Muscle of arm (tissue), 14 donors: ENCODE measurements at places on chromosomes 7 and 10. TPM values are rescaled to one million over a fixed set of nuclear protein-coding genes. Genes with fewer than 3 reads are reported as not detected.

DNA sequence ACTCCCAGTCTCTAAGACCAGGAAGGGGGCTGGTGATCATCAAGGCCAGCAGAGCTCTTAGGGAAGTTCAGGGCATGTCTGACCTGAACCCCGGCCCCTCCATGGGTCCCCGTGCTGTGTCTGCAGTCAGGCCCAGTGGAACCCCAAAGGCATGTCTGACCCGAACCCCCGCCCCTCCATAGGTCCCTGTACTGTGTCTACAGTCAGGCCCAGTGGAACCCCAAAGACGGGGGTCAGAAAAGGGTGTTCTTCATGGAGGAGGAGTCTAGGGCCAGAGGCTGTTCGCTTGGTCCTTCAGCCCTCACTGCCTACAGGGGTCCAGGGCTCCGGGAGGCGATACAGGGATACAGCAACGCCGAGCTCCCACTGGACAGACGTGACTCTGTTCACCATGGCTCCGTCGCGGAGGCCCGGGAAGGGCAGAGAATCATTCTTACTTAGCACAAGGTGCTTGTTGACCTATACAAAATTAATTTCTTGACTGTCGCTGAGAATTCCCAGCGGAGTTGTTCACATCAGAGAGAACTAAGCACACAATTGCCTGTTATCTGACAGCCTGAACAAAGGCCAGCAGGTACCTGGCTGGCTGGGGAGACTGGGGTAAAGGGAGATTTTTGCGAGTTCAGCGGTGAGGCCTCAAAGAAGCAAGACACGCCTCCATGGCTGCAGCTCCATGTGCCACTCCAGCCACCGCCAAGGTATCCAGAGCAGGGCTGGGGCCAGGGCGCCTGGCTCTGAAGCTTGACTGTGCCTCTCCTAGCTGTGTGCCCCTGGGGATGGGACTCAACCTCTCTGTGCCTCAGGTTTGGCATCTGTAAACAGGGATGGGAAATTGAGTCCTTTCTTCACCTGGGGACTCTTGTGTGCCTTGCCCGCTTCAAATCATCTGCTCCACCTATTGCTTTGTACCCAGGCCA lies 26.8 kb downstream of the EN2 start:
- no peak for DNase-seq

DNA sequence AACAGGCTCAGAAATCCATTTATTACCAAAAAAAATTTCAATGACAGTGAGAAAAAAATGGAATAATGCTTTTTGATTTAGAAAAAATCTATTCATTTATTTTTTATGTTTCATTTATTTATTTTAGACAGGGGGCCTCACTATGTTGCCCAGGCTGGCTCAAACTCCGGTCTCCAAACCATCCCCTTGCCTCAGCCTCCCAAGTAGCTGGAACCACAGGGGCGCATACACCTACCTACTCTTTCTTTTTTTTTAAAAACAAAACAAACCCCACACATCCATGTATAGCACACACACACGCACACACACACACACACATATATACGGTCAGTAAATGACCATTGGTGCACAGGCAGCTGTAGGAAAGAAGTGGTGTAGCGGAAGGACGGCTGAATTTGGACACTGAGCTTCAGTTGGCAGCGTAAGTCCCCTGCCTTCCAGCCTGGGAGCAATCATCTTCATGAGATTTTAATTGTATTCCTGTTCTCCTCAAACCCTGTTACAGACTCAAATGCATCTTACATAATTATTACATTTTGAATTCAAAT lies 28.8 kb downstream of the ARL4A start:
- no peak for DNase-seq

- DNase-seq, result no peak
Observed at GRCh38 chr7:40219917-40220316, 85.1 kb downstream of the SUGCT start.

DNA sequence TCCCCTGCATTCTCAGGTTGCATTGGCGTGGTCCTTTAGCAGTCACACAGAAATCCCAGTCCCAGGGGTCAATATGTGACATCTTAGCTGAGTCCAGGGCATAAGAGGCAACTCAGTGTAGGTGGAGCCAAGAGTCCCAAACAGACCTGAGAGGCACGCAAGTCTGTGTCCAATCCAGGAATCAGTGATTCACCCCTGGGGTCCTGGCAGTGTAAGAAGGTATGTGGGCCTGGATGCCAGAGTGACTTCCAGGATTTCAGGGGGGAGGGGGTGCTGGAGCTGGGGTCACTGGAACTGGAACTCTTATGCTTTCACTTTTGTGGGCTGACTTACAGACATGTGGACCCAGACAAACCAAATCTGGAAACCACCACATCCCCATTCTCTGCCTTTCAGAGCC lies 26.8 kb downstream of the FRMPD2 start:
- no peak for DNase-seq

GRCh38 chr7:73909996-73910395 lies 49.0 kb downstream of the TMEM270 start:
- DNase-seq, result no peak

GRCh38 chr7:36614959-36615358 lies 109.3 kb downstream of the AOAH start:
- DNase-seq, result no peak

DNA sequence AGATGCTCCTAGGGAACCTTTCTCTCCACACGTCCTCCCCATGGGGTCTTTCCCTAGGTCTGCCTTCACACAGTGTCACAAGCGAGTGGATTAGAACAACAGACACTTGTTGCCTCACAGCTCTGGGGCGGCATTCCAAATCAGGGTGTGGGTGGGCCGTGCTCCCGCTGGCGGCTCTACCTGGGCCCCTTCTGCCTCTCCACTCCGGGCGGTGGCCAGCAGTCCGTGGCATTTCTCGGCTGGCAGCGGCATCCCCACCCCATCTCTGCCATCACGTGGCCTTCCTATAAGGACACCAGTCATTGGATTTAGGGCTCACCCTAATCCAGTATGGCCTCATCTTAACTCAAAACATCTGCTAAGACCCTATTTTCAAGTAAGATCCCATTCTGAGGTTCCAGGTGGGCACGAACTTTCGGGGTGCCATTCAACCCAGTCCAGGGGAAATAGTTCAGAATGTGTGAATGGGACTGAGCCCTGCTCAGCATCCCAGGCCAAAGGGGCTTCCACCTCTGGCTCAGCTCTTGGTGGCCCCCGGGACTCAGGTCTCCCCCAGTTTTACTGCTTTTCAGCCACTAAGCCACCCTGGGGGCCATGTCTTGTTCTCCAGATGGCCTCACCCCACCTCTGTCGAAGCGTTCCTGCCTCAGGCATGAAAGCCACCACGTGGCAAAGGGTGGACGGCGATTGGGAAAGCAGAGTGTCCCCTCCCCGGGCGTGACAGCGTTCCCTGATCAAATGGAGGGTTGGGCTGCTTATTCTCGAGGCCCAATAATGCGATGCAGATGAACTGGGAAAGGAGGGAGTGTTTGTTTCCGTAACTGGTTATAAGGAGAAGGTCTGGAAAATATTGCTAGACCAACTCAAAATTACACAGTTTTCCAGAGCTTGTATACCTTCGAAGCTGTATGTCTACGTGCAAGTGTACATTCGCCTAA lies 350.0 kb downstream of the GLRX3 start:
- no peak for DNase-seq

GRCh38 chr7:156778201-156778600 lies 114.8 kb downstream of the LMBR1 start:
- no peak for DNase-seq

GRCh38 chr7:44145969-44146911 lies 5.1 kb upstream of the MYL7 start:
- peak; percentile 57 for DNase-seq

- no peak for DNase-seq
Observed at GRCh38 chr7:70738151-70738885, 393.6 kb upstream of the GALNT17 start.

DNA sequence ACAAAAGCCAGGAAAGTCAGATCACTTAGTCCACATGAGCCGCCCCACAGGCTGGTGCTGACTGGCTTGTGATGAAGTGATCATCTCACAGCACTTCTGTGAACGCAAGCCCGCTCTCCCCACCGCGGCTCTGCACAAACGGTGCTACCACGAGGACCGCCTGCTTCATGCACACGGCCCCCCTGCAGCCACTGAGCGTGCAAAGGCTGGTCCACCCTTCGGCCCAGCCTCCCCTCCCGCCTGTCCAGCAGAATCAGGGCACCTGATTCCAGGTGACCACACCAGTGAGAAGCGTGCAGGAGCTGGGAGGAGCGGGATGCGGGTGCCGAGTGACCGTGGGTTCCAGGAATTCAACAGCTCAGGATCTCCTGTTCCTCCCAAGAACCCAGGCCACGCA lies 32.2 kb downstream of the MAD1L1 start:
- DNase-seq, result no peak

GRCh38 chr7:37281368-37282092 lies 167.1 kb downstream of the ELMO1 start:
- no peak for DNase-seq

GRCh38 chr7:15855525-15856109 lies 169.1 kb upstream of the MEOX2 start:
- no peak for DNase-seq

DNA sequence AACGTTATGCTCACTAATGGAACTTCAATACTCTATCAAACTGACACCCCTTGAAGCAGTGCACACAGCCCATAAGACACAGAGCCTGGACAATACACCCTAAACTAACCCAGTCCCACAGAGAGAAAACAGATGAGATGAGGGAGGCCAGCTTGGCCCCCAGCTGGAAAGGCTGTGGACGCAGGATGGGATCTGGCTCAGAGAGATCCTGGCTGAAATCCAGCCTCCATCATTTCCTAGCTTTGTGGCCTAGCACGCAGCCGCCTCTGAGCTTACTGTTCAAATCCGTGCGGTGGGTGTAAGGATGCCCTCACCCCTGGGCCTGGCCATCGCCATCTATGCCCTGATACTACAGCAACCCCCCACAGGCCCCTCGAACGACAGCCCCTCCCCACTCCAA lies 32.7 kb downstream of the SNX8 start:
- DNase-seq, result peak; percentile 84

GRCh38 chr7:127107601-127108007 lies 145.1 kb downstream of the GRM8 start:
- peak; percentile 59 for DNase-seq

- no peak for DNase-seq
Observed at GRCh38 chr7:55440040-55440690, 75.0 kb downstream of the LANCL2 start.

DNA sequence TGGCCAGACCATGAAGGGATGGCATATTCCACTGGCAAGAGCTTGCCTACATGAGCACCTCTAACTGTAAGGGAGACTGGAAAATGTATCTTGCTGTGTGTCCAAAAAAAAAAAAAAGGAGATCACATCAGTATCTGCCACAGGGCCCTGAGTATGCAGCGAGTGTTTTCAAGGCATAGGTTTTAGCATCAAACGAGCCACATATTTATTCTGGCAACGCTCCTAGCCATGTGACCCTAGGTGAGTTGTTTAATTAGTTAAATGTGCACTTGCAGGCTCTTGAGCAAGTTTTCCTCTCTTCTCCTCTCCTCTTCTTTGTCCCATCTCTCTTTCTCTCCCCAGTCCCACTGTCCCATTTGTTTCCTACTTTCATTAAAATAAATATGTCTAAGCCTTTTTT lies 428.7 kb upstream of the AKR1E2 start:
- no peak for DNase-seq

- DNase-seq, result no peak
Observed at GRCh38 chr10:86547296-86547695, 25.7 kb upstream of the WAPL start.

GRCh38 chr7:157475601-157476000 lies 138.8 kb downstream of the DNAJB6 start:
- no peak for DNase-seq

DNA sequence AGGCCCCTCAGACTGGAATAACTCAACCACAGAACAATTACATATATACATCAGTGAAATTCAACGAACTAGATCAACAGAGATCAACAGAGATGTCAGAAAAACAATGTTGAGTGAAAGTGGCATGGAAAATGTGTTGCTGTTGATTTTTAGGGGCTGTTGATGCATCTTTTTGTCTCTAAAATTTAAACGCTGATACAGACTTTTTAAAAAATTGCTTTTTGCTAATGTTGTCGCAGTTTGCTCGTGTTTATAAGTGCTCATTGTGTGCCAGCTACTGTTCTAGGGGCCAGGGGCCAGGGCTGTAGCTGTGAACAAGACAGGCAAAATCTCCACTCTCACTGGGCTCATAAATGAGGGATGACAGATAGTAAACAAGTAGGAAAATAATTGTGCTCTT lies 18.3 kb downstream of the TMEM248 start:
- no peak for DNase-seq

DNA sequence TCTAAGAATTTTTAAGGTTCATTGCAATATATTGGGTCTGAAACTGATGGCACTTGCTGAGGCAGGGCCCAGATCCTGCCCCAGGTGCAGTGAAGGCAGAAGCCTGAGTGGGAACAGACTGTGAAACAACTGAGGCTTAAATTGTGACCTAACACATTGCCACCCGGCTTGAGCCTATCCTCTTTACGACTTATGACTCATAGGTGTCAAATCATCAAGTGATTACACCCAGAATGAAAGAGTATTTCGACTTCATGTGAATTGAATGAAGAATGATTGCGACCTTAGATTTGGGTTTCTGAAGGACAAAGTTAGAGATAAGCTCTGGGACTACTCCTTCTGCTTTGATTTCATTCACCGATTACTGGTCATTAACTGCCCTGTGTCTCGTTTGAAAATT lies 200.9 kb downstream of the CREB5 start:
- no peak for DNase-seq

- peak; percentile 16 for DNase-seq
Observed at GRCh38 chr10:18793951-18794350, 134.7 kb downstream of the ARL5B start.

GRCh38 chr10:132538031-132538789 lies 623 bp downstream of the INPP5A start:
- DNase-seq, result no peak

- no peak for DNase-seq
Observed at GRCh38 chr7:17493446-17493845, 195.0 kb downstream of the AHR start.

- peak; percentile 15 for DNase-seq
Observed at GRCh38 chr7:12572941-12573575, 2.5 kb downstream of the SCIN start.

DNA sequence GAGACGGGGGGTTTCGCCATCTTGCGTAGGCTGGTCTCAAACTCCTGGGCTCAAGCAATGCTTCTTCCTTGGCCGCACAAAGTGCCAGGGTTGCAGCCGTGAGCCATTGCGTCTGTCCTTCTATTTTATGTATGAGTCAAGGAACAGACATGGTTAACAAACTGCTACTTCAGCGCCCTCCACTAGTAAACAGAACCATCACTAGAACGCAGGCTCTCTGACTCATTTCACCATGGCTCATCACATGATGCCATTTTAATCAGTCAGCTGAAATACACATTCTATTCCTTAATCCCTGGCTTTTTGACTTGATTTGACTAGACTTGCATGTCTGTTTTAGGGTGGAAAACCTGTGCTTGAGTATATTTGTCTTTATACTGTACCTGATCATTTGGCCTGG lies 41.3 kb downstream of the CELF2 start:
- no peak for DNase-seq

The CNNM1 gene
- 0.05 TPM for polyA plus RNA-seq

The KDM7A gene
- polyA plus RNA-seq, result 10.5 TPM

The EPDR1 gene
- polyA plus RNA-seq, result 140 TPM

The BICC1 gene
- polyA plus RNA-seq, result 16.2 TPM

The SCART1 gene
- 0.72 TPM for polyA plus RNA-seq

The STRIP2 gene
- 3.7 TPM for polyA plus RNA-seq

The WAPL gene
- 29.4 TPM for polyA plus RNA-seq

The NEUROG3 gene
- polyA plus RNA-seq, result not detected

The HABP2 gene
- not detected for polyA plus RNA-seq

The HBP1 gene
- polyA plus RNA-seq, result 54.5 TPM

The TFPI2 gene
- 4.6 TPM for polyA plus RNA-seq
